ENCODE measurements at places on chromosomes 3 and 15.
A peak's percentile ranks its signal among the peaks of the same experiment; 100 is the strongest.

GRCh38 chr3:69368129-69368741 lies 17.7 kb downstream of the FRMD4B start:
- DNase-seq: no peak

GRCh38 chr3:4828279-4829030 lies 150.8 kb upstream of the BHLHE40 start:
- DNase-seq: no peak

DNA sequence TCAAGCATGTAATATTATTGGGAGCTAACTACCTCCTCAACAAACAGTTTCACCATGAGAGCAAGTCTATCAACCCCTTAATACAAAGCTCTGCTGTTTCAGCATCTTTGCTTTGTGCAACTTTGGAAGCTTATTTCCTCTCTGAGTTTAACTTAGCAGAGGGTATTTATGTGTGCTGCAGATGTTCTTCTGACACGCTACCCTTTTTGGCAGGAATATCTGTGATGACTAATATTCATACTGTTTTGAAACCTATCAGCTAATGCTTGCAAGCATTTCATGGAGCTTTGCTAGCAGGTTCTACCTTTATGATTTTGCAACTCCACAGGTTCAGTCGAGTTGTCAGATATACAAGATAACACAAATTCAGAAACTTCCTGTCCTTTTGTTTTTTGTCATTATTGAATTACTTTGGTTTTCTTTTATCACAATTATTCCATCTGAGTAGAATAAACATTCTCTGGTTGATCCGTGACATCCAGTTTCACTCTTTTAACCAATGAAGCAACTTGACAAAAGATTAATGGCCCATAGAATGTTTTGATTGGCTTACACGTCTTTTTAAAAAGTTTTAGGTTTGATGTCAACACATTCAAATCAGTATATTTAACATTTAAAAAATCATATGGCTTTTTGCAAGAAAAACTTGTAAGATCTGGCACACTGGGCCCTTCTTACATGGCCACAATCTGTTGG lies 1.7 kb upstream of the SLC9A9 start:
- DNase-seq: no peak

DNA sequence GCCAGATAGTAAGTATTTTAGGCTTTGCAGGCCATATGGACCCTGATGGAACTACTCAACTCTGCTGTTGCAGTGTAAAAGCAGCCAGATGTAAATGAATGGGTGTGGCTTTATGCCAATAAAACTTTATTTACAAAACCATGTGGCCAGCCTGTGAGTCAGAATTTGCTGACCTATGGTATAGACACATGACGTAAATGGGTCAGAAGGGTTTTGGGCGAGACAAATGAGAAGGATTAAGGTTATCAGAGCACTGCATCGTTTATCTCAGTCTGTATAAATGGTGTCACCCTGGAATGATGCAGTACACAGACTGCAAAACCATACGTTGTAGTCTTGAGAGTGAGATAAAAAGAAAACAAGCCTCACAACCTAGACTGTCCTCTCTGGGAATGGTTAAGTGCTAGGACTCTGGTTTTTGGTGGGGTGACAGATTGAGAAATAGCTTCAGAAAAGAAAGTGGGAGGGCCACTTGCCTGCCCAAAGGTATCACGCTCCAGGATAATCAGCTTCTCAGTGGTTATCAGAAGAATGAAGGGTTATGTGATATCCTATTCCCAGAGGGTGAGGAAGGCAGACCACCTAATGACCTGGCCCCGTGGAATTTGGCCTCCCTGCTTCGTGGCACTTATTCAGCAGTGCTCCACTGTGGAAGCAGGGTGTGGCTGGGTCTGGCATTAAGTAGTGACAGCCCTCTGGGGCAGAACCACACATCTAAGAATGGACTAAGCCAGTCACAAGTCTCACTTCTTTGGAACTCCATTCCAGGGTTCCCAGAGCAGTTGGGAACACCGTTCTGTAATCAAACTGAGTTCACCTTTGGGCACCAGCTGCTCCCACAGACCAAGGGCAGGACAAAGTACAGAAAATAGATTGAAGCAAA lies 46.1 kb downstream of the ABHD5 start:
- peak; percentile 88 for DNase-seq

DNA sequence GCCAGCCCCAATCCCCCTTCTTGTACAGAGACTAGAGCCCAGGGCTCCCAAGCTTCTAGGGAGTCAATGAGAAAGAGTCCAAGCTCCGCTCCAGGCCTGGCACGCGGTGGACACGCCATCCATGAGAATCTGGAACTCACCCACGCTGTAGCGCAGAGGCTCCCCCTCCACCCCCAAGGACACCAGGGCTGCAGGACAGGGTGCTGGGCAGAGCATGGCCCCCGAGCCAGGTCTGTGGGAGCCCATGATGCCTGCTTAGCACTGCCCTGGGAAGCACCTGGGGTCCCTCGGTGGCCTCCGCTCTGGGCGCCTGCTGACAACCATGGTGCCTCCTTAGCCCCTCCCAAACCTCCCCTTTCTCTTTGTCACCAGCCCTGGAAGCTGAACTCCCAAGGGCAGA lies 28.5 kb downstream of the ACSBG1 start:
- no peak for DNase-seq

GRCh38 chr15:46941241-46941640 lies 776.1 kb upstream of the SEMA6D start:
- no peak for DNase-seq

- DNase-seq: no peak
These were observed 763.8 kb downstream of the ROBO1 start for GRCh38 chr3:79003994-79004393.

DNA sequence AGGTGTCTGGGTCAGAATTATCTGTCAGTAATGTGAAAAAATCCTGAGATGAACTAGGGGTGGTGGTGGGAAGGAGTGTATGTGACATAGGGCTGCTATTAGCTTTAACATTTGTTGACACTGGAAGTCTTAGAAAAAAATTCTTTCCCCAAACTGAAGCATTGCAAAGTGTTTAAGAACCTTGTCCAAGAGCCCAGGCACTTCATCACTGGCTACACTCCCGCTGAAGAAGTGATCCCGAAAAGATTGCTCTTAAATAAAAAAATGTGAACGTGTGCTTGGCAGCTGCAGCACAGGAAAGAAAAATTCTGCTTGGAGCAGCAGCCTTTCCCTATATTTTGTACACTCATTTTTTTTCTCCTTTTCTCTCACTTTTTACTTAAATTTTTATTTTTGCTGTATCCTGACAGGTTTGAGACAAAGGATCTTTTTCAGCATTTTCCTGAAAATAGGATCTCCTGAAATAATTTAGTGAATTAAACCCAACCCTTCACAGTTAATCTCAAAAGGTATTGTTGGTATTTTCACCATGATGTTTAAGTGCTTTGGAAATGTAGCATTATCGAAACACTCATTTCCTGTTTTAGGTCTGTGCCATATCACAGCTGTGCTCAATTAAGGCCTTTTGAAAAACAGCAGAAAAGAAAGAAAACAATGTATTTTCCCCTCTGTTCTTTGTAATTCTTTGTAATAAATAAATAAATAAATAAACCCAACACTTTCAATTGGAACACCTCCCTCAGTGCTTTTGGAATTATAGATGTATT lies 477.6 kb downstream of the ZNF385D start:
- DNase-seq: no peak

DNA sequence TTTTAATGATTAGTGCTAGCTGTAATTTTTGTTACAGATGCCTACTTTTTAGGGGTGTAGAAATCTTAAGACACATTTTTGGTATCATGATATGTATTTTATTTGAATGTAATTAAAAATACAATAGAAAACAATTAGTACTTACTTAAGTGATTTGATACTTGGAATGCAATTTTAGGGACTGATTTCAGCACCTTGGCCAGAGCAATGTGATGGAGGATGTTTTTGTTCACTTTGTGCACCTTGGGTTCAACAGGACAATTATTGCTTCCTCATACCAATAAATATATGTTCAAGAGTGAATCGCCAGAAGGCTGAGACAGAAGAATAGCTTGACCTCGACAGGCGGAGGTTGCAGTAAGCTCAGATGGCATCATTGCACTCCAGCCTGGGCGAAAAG lies 22.3 kb downstream of the GMNC start:
- no peak for DNase-seq

DNA sequence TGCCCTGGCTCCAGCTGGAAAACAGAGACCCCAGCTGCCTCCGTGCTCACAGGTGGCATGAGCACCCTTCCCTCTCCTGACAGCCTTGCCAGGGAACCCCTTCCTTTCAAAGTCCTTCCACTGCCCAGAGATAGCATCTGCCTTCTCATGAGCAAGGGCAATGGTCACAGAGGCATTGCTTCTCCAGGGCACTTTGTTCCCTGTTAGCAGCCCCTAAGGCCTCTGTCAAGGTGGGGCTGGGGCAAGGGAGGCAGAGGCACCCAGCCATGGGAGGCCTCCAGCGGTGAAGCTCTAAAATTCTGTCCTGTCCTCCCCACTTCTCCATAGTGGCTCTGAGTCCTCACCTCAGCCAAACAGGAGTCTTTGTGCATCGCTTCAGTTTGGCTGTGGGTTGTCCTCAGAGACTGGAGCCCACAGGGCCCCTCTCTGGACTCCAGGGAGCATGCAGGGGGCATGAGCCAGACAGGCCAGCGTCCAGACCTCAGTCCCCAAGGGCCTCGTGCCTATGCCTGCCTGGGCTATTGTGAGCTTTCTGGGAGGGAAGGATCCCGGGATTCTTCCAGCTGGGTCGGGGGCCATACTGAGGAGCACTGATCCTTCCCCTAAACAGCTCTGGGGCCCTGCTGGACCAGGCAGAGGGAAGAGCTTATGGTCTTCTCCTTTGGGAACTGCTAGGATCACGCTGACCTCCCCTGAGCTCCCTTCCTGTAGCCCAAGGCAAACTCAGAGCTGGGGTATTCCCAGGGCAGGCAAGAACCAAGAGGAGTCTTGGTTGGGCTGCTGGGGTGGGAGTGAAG lies 106.6 kb downstream of the DNAJB8 start:
- peak; percentile 70 for DNase-seq

DNA sequence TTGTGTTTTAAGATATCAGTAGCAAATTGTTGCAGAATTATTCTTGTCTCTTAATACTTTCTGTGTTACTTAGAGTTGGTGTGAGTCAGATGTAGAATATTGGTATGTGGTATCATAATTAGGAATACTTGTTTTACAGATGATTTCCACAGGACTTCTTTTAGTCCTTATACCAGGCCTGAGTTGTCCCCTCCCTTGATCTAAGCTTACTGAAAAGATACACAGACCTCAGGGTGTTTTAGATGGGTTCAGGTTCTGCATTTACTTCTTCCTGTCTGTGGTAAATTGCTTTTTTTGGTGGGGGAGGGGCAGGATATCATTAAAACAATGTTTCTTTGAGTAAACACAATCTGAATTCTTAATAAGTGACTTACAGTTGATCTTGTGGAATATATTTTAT lies 14.2 kb downstream of the DZIP3 start:
- no peak for DNase-seq

DNA sequence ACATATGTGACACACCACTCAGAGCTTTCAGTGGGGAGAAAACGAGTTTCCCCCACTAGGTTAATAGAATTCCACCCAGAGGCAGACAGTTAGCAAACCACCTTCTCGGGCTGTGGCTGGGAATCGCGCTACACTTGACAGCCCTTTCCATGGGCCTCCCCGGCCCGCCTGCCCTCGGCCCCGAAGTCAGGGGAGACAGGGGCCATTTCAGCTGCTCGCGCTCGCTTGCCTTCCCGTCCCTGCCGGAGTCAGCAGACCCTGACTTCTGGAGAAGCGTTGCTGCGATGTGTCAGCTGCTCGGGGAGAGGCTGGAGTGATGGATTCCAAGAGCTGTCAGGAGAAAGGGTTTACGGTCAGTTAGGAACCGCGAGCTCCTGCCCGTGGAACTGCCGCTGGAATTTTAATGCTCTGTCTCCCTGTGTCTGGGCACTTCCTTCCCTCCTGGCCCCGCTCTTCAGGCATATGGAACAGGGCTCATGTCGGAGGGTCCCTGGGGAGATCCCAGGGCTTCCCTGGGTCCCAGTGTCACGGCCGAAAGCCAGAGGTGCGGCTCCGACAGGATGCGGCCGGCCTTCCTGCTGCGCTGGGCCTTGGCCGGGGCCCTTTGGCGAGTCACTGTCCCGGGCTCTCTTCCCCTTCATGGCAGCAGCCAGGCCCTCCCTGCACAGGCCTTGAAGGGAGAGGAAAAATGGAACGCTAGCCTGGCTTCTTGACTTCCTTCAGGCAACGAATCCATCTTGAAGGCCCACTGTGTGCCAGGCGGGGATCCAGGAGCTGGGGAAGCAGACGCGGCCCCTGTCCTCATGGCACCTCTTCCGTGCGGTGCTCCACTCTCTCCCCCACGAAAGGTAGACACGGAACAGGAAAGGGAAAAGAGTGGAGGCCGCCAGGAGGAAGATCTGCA lies 38.4 kb upstream of the VPS8 start:
- no peak for DNase-seq

DNA sequence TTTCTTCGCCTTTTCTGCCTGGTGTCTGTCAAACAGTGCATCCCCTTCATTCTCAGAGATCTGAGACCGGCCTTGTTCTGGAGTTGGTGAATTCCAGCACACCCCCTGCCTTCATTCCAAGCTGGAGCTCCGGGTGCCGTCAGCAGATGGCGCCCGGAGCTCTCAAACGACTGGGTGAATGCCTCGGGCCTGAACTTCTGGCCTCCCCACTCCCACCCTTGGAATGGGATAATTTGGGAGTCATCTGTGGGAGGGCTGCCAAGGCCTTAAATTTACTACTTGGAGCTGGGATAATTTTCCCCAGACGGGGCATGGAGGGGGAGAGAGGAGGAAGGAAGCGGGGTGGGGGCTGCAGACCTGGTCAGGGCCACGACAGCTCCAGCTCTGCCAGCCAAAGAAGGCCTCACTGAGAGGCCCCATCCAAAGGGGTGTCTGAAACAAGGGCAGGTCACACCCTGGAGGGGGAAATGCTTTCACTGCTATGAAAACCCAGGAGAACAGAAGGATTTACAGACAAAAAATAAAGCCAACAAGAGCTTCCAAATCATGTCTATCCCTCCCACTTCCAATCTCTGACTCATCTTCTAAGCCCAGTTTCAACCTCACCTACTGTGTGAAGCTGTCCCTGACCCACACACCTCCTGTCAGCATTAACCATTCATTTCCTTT lies 187.9 kb downstream of the OPA1 start:
- peak; percentile 64 for DNase-seq

GRCh38 chr3:13028010-13028821 lies 45.0 kb downstream of the IQSEC1 start:
- DNase-seq: no peak

DNA sequence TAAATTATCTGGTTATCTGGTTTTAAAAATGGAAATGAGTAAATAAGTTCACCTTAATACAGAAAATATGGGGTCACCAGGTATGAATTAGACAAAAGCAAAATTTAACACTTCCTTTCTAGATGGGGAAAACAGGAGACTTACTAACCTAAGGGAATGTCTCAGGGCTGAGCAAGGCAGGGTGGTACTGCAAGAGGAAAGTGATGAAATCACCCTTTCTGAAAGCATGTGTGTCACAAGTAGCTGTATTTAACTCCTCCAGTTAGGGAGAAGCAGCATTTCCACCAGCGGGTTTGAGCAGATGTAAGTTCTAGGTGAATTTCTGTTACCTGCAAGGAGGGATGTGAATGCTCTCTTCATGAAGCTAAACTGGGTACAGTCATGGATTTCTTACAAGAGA lies 629.1 kb downstream of the MECOM start:
- DNase-seq: no peak

GRCh38 chr3:107753976-107754375 lies 231.2 kb downstream of the BBX start:
- no peak for DNase-seq
